T-helper 17 cell (primary cell): ENCODE measurements at places on chromosomes 6 and 20.

DNA sequence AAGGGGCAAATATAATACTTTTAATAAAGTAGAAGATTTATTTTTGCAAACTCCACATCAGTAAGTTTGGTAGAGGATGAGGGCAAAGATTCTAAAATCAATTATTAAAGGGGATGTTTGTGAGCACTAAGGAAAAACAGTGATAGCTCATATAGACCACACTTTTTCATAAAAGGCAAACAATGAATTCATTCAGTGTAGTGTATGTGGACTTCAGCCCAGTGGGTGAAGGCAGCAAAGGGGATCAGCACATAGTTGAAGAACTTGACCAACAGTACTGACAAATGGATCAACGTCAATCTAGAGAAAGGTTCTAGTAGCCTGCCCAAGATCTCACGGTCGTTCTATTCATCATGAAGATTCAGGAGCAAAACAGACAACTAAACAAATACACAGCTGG, 45.3 kb downstream of the MAK start:
- no peak for DNase-seq

GRCh38 chr6:157459327-157459726, 78.3 kb downstream of the ZDHHC14 start:
- no peak for DNase-seq

GRCh38 chr20:13586133-13586532, 52.6 kb downstream of the TASP1 start:
- no peak for DNase-seq

- DNase-seq, result no peak
Measured at GRCh38 chr20:4787820-4788219, 66.1 kb downstream of the PRND start.

- DNase-seq, result no peak
Measured at GRCh38 chr20:63129991-63130657, 85.8 kb downstream of the YTHDF1 start.

DNA sequence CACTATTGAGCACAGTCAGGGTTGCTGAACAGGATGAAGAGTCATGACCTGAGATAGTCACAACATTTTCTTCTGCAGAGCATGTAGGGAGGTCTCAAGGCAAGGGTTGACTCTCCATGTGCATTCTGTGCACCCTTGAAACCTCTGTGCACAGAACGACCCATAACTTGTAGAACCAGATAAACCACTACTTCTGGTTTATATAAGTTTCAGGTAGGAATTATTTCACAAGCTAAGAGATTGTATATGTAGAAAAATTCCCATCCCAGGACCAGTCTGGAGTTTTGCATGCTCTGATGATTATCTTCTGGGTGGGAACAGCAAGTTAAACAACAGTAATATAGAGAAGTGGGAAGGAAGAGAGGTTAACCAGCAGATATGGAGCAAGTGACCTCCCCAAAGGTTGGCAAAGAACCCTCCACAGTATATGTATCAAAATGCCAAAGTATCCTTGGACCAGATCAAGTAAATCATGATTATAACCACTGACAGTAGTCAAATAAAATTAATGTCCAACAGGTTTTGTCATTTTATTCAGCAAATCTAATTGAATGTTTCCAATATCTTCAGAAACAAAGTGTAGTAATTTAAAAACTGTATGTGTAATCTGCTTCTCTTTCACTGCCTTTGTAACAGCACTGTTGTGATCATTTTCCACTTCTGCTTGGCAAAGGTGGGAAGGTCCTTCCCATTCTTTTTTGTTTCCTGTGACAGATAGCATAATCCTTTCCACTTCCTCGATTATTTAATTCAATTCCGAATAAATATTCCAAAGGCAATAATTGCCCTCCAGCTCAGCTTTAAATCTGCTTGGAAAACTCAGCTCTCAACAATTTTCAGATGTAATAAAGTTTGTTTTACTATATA, 104.4 kb downstream of the SYNE1 start:
- DNase-seq, result no peak

DNA sequence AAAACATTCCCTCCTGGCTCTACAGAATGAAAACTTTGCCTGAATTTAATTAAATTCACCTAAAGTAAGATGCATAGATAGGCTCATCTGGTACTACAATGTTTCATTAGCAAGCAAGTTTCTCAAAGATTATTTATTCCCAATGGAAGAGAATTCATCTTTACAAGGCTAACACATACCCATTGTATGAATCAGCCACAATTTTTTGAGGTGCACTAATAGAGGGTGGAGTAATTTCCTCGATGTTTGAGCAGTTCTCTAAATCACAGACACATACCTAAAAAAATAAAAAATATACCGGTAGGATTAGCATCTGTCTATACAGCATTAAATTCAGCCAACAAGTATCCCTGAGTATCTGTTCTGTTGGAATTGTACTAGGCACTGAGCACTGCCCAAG, 32.7 kb downstream of the ROS1 start:
- no peak for DNase-seq

DNA sequence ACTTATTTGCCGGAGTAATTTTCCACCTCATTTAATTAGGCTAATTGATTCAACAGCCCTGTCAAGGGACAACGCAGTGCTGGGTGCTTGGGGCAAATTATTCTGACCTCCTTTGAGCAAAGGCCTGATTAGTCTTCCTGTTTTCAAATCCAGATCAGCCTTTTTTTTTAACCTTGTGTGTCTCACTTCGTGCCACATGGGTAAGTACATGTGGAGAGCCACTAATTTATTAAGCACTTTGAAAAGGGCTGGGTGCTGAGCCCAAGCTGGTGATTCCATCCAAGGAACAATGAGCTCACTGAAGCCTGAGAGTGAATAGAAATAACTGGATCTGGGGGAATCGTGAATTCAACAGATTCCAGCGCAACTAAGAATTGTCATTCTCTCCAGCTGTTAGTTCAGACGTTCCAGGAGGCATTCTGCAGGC, 229.3 kb downstream of the CLIC5 start:
- DNase-seq, result no peak

- no peak for DNase-seq
Measured at GRCh38 chr20:34311118-34312023, 8.2 kb upstream of the AHCY start.

GRCh38 chr20:42186337-42186736, 568.2 kb upstream of the CHD6 start:
- DNase-seq, result no peak

DNA sequence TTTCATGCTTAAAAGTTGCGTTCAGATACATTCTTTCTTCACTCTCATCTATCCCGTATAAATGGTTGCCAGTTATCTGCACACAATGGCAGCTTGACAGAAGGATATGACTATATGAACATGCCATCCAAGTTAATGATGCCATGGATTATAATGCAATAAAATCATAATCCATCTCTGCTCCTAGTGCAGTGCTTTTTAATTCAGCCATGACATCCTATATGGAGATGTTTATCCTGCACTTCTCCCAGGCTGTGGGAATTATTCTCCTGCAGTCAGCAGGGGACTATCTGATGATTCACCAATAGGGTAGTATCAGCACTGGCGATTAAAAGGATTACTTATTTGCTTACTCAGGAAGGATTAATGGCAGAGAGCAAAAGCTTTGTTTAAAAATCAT, 273.8 kb downstream of the SAMD5 start:
- DNase-seq, result no peak

DNA sequence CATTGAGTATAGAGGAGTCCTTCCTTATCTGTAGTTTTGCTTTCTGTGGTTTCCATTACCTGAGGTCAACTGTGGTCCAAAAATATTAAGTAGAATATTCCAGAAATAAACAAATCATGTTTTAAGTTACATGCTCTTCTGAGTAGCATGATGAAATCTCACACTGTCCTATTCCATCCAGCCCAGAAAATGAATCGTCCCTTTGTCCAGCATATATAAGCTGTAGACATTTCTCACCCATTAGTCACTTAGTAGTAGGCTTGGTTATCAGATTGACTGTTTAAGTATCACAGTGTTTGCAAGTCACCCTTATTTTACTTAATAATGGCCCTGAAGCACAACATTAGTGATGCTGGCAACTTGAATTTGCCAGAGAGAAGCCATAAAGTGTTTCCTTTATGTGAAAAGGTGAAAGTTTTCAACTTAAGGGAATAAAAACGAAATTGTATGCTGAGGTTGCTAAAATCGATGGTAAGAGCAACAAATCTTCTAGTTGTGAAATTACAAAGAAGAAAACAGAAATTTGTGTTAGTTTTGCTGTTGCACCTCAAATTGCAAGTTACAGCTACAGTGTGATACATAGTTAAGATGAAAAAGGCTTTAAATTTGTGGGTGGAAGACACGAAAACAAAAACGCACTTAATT, 198.6 kb upstream of the SIM1 start:
- no peak for DNase-seq

GRCh38 chr6:25418454-25419052, 139.4 kb downstream of the CARMIL1 start:
- no peak for DNase-seq

GRCh38 chr20:62759981-62760431, 36.3 kb upstream of the MRGBP start:
- DNase-seq, result no peak

GRCh38 chr6:109808837-109809236, 117.7 kb downstream of the FIG4 start:
- no peak for DNase-seq

- no peak for DNase-seq
Measured at GRCh38 chr6:4185419-4185818, 50.0 kb upstream of the ECI2 start.

DNA sequence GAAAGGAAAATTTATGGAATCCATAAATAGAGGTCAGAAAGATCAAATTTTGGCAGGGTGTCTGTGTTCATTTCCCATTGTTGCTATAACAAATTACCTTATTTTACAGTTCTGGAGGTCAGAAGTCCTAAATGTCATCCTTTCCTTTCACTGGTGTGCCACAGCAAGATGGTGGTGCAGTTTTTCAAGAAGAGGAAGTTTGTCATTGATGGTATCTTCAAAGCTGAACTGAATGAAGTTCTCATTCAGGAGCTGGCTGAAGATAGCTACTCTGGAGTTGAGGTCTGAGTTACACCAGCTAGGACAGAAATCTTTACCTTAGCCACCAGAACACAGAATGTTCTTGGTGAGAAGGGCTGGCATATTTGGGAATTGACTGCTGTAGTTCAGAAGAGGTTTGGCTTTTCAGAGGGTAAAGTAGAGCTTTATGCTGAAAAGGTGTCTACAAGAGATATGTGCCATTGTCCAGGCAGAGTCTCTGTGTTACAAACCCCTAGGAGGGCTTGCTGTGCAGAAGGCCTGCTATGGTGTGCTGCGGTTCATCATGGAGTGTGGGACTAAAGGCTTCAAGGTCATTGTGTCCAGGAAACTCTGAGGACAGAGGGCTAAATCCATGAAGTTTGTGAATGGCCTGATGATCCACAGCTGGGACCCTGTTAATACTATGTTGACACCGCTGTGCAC, 7.2 kb upstream of the CCNC start:
- DNase-seq, result no peak

- DNase-seq, result no peak
Measured at GRCh38 chr6:158043008-158043407, 61.3 kb downstream of the SYNJ2 start.

GRCh38 chr6:82645536-82646230, 282.1 kb downstream of the TPBG start:
- DNase-seq, result no peak

- no peak for DNase-seq
Measured at GRCh38 chr6:169650241-169650958, 51.4 kb downstream of the WDR27 start.

DNA sequence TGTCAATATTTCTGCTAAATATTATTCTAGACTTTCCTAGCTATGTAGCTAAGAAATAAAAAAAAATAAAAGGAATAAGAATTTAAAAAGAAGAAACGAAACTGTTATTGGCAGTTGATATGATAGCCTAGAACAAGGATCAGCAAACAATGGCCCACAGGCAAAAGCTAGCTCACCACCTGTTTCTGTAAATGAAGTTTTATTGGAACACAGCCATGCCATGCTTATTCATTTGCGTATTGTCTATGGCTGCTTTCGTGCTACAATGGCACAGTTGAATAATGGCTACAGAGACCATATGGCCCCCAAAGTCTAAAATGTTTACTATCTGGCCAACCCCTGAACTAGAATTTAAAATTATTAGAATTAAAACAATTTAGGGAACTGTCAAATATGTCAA, 952.6 kb upstream of the MAP3K7 start:
- no peak for DNase-seq

DNA sequence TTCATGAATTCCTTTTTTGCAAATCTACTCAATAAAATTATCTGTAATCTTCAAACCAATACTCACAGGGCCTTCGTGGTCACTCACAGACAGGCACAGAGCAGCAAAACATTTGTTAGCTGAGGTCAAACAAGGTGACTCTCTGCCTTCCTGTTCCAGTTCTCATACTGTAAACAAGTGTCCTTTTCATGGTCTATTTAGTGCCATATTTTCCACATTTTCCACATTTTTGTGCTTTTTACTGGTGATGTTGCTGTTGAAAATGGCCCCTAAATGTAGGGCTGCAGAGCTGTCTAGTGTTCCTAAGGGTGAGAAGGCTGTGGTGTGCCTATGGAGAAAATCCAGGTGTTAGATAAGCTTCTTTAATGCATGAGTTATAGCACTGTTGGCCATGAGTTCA, 133.1 kb upstream of the COL21A1 start:
- DNase-seq, result no peak
